ENCODE measurements at places on chromosomes 6 and 20.
A peak's percentile ranks its signal among the peaks of the same experiment; 100 is the strongest.

DNA sequence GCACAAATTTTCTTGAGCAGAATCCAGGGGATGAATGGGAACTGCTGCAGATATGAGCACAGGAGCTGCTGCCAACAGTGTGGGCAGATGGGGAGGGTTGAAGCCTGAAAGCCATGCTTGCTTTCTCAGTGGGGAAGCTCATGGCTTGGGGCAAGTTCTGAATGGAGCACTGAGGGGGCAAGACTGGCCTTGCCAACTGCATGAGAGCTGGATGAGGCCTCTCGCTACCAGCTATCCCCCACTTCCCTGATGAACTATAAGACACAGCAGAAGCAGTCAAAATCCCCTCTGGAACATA is 28.3 kb downstream of the TREM1 start:
- no peak for DNase-seq

DNA sequence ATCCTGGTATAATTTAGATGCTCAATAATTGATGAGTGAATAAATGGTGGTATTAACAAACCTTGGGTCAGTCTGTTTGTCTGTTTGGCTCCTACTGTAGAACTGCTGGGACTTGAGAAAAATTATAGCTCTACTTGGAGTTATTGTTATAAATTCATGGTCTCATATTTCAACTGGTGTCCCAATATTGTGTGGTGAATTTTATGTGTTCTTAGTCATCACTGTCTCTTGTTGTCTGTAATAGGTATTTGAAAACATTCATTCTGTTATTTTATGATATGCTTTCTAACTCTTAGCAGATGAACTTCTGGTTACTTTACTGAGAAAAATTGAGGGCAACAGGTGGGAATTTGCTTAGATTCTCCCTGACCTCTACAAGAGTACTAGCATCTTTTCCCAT is 221.4 kb downstream of the CDKAL1 start:
- DNase-seq: no peak

DNA sequence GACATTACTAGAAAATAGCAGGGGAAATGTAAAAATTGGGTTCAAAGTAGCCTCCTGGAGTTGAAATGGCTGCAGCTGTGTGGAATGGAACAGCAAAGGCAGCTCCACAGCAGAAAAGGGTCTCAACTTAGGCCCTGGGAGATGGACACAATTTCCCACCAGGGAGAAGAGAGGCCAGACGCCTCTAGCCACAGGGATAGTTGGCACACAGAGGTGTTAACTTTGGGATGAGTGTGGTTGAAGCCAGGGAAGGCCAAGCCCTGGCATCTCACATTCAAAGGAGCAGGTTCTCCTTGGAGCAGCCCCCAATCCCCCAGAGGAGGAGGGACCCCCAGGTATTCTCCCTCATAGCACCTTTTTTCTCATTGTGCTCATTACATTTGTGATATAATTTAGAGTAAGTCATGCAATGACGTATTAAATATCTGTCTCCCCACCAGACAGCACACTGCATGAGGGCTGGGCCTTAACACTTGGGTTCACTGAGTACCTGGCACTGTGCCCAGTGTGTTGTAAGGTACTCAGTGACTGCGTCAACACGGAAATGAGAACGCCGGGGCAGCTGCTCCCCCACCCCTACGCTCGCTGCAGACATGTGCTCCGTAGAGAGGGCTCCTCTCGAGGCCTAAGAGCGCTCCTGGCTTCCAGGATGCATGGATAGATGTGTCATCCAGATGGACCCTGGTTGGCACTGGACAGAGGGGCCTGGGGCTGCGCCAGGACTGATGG is 76.0 kb upstream of the CD93 start:
- peak; percentile 83 for DNase-seq

- DNase-seq: peak; percentile 37
Measured at GRCh38 chr20:20568604-20569205, 143.7 kb downstream of the RALGAPA2 start.

DNA sequence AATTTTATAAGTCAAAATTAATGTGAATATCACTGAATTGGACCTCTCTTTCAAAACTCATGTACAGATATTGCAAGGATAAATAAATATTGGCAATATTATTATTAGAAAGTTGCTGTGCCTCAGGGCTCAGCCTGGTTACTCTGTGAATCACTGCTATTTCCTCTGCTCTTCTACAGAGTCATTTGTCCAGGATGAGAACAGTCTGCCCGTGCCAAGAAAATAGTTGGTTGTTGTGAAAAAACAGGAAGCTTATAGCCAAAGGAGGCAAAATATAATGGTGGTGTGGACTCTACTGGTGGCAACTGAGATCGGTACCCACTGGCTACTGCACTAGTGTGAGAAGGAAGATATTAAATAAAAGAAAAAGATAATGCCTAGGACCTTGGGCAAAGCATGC is 93.6 kb downstream of the RIMS1 start:
- no peak for DNase-seq

DNA sequence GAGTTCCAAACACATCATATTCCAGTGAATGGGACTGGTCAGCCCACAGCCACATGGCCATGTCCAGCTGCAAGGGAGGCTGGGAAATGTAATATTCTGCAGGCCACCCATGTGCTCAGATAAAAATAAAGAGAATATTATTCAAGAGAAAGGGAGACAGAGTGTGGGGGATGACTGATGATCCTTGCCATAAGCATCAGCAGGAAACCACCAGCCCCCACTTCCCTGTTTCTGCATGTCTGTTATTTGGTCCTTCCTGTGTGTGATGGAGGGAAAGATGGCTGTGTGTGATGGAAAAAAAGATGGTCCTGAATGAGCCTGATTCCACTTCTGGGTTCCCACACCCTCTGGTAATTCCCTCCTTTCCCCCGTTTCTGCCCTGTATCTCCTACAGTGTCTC is 13.1 kb upstream of the RSPO4 start:
- no peak for DNase-seq

DNA sequence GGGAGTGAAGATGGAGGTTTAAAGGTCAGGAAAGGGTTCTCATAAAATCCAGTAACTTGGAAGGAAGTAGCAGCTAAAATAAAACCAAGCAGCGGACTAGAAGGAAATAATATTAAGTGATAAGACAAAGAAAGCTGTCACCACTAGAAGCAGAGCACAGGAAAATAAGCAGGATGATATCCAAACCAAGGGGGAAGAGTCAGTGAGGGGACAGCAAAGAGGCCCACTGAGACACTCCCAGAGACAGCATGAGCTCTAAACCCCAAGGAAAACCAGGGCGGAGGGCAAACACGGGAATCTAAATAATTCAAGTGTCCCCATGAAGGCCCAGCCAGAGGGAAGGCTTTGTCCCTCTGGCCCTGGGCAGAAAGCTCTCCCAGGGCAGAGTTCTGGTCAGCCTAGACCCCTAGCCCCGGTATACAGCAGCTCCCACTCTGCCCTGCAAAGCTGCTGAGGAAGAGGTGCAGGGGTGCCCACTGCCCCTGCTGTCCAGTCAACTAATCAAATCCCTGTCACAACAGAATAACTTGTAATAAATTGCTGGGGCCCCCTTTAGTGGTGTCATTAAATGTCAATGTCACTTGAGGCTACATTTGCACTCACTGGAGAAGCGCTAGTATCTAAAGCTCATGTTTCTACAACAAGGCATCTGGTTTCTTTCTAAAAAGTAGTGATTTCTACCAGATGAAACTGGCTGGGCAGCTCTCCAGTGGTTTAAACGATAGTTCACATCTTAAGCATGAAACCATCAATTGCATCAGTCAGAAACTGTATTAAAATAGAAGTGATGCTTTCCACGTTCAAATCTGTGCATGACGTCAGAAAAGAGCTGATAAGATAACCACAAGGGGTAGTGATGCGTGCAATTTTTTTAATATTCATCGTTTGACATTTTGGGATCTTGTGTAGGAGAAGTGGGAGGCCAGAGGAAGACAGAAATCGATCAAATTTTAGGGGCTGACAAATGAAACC is 13.6 kb downstream of the PDE10A start:
- no peak for DNase-seq

GRCh38 chr6:12849809-12850198 is 133.2 kb downstream of the PHACTR1 start:
- DNase-seq: no peak

DNA sequence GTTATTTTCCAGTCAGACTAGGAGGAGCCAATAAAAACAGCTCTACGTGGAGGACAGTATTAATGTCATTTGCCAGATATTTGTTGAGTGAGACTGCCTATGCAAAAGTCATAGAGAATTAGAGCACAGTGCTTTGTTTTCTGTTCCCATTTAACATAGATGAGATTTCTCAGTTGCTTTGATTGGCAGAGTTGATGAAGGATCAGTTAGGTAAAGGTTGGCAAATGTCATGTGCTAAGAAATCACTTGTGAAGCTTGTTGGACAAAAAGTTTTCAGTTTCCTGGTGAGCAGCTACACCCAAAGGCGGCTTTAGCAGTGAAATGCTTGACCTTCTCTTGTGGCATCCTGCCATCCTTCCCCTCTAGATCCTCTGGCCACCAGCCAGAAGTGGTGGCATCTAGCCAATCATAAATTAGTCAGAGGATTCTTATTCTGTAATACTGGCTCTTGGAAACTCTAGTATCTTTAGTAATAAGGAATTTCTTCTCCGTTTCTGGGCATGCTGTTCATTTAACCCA is 37.0 kb downstream of the BCKDHB start:
- no peak for DNase-seq

- no peak for DNase-seq
Measured at GRCh38 chr6:105310371-105310770, 92.5 kb downstream of the PREP start.

GRCh38 chr6:711925-712324 is 19.0 kb upstream of the EXOC2 start:
- no peak for DNase-seq

- no peak for DNase-seq
Measured at GRCh38 chr6:32635526-32636123, 1.6 kb upstream of the HLA-DQA1 start.

GRCh38 chr6:210778-211374 is 81.4 kb upstream of the DUSP22 start:
- DNase-seq: no peak

DNA sequence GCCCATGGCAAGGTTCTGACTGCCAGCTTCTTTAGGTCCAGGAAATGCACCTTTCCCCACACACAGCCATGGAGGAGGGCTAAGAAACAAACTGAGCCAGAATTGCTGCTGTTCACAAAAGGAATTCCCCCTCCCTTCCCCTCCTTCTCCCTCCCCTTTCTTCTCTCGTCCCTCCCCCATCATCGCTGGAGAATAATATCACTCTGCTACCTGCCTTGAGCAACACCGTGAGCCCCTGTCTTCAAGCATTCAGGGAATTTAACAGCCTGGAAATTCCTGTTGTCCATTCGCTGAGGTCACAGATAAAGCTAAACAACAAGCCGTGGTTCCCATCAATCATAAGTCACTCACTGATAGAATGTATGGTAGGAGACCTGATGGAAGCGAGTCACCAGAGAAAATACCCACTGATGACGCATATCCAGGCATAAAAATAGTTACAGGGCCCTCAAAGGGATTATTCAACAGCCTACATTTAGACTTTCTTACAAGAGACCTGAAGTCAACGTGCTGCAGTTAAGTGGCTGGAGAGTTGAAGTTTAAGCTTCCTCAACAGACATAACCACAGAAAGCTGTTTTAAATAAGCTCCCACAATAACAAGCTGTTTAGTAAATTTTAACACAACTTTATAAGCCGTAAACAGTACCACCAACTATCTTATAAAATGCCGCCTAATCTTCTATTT is 59.7 kb downstream of the HIVEP2 start:
- DNase-seq: no peak

DNA sequence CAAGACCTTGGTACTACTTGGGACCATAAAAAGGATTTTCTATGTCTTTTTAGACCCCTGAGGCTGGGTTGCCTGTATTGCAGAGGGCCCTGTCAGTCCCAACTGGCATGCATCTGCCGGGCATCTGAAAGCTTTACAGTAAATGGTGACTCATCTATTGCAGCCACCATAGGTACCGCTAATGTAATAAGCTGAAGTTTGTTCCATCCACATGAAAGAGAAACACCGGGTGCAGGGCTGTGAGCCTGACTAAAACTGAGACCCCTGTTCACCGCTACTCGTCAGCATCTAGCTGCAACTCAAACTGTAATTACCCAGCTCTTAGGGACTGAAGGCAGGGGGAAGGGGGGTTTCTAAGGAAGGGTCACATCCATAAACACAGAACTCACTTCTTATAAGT is 49.5 kb downstream of the TRERF1 start:
- no peak for DNase-seq

GRCh38 chr6:106119546-106119945 is 33.4 kb downstream of the PRDM1 start:
- no peak for DNase-seq
